ENCODE measurements at places on chromosomes 6 and 20. TPM values are rescaled to one million over a fixed set of nuclear protein-coding genes. Genes with fewer than 3 reads are reported as not detected.

Gene REM1
- 5.2 TPM for total RNA-seq

- DNase-seq = no peak
Measured at GRCh38 chr6:131001945-131002660, 60.9 kb downstream of the EPB41L2 start.

- DNase-seq = no peak
Measured at GRCh38 chr20:62503401-62504178, 27.8 kb upstream of the GATA5 start.

Gene BMP5
- total RNA-seq = 0.10 TPM

Gene FAM83C
- not detected for total RNA-seq

GRCh38 chr6:42400061-42400760 is 51.5 kb downstream of the TRERF1 start:
- DNase-seq = no peak

Gene IER3
- total RNA-seq = 51.5 TPM

DNA sequence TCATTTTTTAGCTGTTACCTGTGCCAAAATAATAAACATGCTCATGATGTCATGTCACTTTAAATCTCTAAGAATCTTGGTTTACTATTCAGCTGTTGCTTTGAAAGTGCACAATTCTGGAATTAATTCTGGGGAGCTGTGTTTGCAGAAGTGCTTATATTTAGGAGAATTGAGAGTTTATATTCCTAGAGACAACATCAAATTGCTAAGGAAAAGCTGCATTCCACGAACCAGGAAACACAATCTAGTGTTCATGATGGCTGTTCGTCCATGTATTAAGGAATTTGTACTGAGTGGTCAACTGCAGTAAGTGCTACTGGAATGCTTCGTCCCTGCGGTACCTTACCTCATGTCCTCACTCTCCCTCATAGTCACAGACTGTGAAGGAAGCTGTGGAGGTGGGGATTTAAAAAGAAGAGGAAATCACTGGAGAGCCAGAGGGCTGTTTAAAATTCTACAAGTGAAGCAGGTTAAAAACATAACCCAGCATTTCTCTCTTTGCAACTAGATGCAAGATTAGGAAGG is 161.0 kb downstream of the TRMT11 start:
- DNase-seq = no peak

GRCh38 chr6:111566873-111567517 is 38.7 kb downstream of the TRAF3IP2 start:
- DNase-seq = no peak

DNA sequence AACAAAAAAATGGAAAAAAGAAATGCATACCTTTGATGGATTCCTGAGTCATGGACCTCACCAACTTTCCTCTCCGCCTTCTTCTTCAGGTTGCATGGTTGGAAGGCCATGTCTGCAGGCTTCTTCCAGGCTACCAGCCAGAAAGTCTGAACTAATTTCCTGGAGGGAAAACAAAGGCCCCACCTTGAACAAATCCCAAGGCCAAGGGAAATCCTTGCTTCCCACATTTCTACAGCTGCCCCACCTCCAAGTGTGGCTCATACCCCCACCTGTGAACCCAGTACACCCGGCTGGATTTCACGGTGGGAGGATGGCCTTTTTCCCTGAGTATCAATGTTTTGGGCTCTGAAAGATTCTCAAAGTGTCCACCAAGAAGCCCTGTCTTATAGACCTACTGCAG is 22.4 kb downstream of the IL17A start:
- DNase-seq = no peak

- no peak for DNase-seq
Measured at GRCh38 chr6:27816906-27817305, 95.3 kb downstream of the OR2B2 start.

DNA sequence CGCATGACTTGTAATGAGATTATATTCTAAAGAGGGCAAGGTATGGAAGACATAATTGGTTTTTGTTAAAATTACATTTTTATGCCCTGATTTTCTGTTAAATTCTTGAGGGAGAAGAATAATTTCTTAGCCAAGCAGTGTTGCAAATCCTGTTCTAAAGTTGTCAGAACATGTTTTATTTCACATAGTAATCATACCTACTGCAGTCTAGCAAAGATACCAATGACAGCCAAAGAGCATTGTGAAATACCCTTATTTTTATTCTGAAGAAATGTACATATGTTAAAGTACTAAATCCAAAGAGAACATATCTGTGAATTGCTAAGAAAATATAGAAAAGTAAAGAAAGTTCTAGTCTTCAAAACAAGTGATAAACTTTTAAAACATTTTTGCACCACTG is 39.6 kb upstream of the SMIM8 start:
- no peak for DNase-seq

GRCh38 chr6:63663147-63663955 is 27.7 kb downstream of the PHF3 start:
- no peak for DNase-seq

GRCh38 chr6:170497841-170498301 is 55.2 kb downstream of the PSMB1 start:
- DNase-seq = no peak

GRCh38 chr20:2172305-2173175 is 70.9 kb downstream of the STK35 start:
- peak; percentile 90 for DNase-seq

- no peak for DNase-seq
Measured at GRCh38 chr6:149013586-149014344, 266.9 kb downstream of the UST start.

DNA sequence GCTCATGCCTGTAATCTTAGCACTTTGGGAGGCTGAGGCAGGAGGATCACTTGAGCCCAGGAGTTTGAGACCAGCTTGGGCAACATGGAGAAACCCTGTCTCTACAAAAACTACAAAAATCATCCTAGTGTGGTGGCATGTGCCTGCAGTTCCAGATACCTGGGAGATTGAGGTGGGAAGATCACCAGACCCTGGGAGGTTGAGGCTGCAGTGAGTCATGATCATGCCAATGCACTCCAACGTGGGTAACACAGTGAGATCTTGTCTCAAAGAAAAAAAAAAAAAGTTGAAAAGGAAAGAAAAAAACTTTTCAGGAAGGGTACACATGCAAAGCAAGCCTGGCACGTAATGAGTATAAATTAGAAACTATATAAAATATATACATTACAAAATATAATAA is 65.8 kb upstream of the FBXO30 start:
- DNase-seq = no peak

Gene PAX1
- not detected for total RNA-seq

Gene TUBB2B
- total RNA-seq = 3.0 TPM

Gene LHFPL5
- not detected for total RNA-seq

DNA sequence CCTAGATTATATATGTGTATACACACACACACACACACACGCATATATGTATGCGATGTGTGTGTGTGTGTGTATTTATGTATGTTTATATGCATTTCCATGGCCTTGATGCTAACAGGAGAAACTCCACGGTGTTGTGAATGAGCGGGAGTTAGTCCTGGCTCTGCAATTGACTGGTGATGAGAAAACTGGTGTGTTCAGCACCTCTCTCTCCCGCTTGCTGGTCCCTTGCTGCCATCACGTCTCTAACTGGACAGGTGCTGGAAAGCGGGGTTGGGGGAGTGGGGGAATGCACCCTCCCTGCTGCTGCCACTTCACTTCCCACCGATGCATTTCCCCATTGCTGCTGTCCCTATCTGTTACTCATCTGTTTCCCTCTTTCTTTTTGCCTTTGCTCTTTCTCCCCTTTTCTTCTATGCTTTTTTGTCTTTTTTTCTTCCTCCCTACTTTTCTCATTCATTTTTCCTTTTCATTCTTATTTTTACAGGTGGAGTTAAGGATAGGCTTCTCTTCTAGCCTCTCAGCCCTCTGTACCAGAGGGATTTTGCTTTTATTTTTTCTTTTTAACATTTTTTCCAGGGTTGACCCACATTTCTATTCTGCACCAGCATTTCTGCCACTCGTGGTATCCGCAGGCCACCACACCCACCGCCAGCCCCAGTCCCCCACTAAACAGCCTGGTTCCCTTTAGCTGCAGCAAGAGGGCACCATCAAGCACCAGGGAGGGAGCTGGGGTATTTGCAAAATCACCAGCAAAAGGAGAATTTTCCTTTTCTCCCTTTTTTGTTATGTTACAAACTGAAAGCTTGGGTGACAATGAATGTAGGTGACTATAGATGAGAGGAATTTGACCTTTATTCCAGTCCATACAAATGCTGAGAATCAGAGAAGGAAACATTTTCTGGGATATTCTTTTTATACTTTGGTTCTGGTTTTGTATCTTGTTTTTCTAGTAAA is 115.6 kb downstream of the TCP11 start:
- DNase-seq = no peak

GRCh38 chr20:36984257-36984638 is 32.7 kb upstream of the SAMHD1 start:
- no peak for DNase-seq

- no peak for DNase-seq
Measured at GRCh38 chr6:155333414-155333813, 19.1 kb upstream of the TFB1M start.

- no peak for DNase-seq
Measured at GRCh38 chr6:135701426-135701825, 150.1 kb upstream of the PDE7B start.

- no peak for DNase-seq
Measured at GRCh38 chr6:140018588-140018987, 644.1 kb upstream of the CITED2 start.
